ENCODE measurements at places on chromosomes 16 and 17.

- DNase-seq, result peak; percentile 41
Measured at GRCh38 chr17:76681222-76682137, 29.3 kb downstream of the MXRA7 start.

DNA sequence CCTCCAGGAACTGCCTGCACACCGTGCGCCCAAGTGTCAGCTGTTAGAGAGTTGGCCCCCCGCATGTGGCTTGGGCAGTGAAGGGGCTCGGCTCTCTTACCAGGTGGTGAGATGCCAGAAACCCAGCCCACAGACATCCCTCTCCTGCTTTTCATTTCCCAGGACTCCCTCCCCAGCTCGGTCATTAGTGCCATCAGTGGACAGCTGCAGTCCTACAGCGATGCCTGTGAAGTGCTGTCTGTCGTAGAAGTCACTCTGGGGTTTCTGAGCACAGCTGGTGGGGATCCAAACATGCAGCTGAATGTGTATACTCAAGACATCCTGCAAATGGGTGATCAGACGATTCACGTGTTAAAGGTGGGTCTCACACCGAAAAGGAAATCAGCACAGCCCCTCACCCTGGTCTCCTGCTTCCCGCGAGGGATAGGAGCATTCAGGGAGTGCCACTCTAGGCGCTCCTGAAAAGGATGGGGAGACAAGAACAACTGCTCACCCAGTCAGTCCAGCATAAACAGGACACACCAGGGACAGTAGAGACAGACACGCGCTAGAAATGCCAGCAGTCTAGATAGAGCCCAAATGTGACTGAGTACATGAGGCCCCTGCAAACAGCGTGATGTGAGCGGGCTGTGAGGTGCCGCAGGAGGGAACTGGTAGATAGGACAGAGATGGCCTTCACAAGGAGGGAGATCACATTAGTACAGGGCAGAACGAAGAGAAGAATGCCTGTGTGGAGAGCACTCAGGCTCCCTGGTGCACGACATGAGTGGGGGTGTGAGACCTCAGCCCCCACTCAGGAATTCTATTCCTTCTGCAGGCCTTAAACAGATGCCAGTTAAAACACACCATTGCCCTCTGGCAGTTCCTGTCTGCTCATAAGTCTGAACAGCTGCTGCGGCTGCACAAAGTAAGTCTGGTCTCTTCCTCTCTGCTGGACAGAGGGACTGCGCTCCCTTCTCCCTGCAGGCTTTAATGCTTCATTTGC is 25.7 kb upstream of the ENDOV start:
- no peak for DNase-seq

DNA sequence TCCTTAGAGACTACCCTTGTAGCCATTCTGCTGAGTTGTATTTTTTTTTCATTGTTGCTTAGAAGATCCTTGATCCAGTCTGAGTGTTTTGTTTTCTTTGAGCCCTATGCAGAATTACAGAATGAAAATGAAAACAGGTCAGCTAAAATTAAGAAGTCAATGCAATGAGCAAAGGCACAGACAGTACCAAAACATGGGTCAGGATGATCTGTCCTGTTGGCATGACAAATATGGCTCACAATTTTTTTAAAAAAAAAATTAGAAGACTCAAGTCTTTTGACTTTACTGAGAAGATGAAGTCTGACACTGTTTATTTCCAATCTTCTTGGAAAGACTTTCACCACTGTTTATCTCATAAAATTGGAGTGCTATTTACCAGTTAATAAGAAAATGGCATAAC is 32.4 kb downstream of the KCNJ16 start:
- DNase-seq, result no peak

- no peak for DNase-seq
Measured at GRCh38 chr17:32575852-32576251, 89.1 kb downstream of the CDK5R1 start.

DNA sequence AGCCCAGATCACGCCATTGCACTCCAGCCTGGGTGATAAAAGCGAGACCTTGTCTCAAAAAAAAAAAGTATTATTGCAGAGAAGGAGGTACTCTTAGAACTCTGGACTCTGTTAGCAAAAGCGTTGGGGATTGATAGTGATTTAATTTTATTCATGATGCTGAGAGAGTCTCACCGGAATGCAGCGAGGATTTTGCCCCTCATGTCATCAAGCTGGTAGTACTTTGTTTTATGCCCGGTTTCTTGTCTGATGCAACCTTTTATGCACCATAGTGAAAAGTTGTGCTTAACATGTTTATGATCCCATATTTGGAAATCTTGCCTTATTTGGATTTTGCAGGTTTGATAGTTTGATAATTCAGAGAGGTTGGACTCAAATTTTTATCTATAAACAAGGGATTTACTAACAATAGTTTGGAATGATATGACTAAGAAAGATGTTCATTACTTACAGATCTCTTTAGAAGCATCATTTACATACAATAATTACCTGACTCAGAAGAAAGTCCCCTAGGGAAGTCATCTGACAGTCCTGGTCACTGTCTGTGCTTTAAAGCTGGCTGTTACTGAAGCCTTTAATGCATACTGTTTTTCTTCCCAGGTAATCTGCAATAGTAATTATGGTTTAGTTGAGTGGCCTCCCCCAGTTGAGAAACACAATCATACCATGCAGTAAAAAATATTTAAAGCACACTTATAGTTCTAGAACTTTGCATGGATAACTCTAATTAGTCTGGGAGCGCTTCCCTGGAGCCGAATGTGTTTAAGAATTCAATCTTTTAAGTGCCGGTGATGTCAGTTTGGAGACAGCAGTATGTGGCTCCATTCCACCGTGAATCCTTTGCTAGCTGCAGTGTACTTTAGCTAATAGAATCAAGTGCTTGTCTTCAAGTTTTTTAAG is 120.9 kb downstream of the PRKCA start:
- no peak for DNase-seq

DNA sequence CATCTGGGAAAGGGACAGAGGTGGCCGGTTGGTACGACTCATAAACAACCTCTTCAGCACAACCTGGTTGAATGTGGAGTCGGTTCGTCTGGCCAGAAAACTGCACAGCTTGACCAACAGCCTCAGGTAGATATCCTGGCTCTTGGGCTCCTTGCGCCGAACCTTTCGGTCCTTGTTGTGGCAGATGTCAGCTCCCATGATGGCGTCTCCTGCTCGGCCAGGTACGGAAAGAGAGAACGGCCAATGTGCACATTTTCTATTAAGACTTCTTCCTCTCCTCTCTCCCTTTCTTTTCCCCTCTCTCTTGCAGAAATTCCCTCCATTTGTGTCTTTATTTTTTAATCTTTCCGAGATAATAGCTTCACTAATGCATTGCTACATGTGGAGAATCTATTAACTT is 41.8 kb upstream of the CNTNAP4 start:
- no peak for DNase-seq

DNA sequence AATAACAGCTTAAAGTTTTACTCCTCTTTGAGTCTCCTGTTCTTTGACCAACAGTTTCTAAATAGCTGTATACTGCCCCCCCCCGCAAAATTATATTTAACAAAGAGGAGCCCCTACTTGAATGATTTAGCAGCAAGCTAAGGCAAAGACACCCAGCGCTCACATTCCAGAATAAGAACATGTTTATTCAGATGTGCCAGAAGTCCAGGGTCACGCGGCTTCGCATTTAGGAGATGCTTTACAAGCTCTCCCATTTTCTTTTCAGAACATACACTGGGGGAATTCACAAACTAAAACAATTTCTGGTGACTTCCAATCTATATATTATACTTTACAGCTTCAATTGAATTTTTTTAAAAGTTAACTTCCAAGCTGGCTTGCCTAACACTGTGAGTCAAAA is 5.3 kb downstream of the PLD6 start:
- no peak for DNase-seq

DNA sequence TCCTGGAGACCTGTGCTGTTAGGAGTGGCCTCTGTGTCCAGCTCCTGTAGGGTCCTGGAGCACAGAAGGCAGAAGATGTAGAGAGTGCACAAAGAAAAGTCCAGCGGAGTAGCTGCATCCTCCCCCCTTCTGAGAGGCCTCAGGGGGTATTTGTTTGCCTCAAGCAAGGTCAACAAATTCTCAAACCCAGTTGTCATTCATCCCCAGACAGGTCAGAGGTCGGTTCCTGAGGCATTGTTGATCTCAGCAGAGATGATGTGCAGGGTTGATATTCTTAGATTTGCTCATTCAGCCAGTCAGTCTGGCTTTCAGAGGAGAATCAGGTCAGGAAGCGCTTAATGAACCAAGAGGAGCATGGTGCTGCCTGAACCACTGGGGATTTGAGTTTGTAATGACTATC is 8.3 kb upstream of the RBFOX1 start:
- DNase-seq, result no peak

DNA sequence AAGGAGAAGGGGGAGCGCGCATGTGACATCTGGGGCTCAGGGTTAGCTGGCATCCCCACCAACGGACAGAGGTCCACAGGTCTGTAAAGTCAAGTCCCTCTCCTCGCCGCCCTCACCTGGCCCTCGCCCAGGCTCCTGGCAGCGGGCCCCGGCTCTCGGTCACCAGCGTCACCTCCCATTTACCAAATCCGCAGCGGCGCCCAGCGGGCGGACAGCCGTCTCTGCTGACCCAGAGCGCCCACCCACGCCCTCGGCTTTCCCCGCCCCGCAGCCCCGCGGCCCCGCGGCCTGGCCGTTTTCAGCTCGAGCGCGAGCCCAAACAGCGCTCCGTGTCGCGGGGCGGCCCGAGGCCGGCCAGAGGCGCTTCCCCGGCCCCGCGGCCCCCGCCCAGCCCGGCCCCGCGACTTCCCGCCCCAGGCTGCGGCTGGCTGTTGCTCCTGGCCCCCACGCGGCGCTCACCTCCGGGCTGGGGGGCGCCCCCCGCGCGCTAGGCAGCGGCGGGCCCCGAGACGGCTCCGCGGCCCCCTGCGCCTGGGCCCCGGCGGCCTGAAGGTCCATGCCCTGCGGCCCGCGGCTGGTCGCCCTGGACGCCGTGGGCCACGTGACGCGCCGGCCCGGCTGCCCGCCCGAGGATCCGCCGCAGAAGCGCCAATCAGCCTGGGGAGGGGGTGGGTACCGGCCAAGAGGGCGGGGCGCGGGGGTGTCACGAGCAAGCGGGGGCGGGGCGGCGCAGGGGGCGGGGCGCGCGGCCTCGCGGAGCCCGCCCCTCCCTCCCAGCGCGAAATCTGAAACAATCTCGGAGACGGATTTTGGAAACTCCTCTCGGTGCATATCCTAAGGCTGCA is at the start of gene COPRS:
COPRS (minus strand) TSS at position 603 of the 845 bp plus-strand sequence; CDS start at position 558, 45 bp downstream.
- peak; percentile 58 for DNase-seq

DNA sequence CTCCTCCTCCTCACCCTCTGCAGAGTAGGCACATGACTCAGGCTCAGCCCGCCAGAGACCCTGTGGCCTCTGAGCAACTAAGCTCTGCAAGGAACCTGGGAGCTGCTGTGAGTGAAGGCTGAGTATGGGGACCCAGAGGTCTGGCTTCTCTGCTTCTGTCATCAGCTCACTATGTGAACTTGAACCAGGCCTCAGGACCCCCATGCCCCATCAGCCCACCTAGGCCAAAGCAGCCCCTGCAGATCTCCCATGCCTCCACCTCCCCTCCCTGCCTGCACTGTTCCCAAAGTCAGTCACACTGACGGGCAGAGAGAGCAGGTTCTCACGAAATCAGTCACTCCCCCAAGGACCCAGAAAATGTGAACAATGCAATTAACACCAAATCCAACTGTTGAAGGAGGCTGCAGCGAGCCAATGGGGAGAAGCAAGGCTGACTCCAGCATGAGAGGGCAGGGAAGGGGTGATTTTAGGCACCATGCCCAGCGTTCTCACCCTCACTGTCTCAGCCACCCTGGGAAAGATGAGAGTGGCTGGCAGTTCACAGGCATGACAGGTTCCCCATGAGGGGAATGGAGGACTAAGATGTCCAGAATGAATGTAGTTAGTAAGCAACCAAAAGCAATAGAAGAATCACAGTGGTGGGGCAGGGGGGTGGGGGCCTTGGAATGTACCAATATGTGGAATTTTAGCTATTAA is 60.6 kb downstream of the BEAN1 start:
- no peak for DNase-seq

- DNase-seq, result no peak
Measured at GRCh38 chr16:47506800-47507199, 45.7 kb downstream of the PHKB start.

- no peak for DNase-seq
Measured at GRCh38 chr16:67664258-67664657, 2.3 kb downstream of the ENKD1 start.

DNA sequence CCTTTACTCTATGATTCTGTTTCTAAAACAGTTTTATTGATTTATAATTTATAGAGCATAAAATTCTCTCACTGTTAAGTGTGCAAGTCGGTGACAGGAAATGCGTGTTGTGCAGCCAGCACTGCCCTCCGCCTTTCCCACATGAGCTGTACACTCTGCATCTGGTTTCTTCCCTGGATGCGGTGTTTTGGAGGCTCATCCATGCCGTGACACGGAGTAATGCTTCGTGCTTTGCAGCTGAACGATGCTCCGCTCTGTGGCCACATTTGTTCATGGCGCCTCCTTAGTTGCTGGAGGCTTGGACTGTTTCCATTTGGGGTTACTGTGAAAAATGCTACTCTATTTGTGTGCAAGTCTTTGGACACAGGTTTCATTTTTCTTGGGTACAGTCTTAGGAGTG is 7.2 kb upstream of the IGFALS start:
- DNase-seq, result no peak

DNA sequence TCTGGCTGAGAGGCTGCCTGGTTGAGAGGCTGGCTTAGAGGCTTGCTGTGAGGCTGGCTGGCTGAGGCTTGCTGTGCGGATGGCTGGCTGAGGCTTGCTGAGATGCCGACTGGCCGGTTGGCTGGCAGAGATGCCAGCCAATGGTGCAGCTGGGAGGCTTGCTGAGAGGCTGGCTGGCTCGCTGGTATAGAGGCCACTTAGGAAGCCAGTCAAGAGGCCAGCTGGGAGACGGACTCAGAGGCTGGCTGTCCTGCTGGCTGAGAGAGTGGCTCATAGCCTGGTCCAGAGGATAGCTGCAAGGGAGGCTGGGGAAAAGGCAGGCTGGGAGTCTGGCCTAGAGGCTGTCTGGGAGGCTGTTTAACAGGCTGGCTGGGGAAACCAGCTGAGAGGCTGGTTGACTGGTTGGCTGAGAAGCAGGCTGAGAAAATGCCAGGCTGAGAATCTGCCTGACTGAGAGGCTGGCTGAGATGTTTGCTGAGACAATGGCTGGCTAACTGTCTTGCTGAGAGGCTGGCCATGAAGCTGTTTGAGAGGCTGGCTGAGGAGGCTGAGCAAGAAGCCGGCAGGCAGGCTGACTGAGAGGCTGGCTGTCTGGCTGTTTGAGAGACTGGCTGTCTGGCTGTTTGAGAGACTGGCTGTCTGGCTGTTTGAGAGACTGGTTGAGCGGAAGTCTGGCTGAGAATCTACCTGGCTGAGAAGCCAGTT is 37.5 kb upstream of the ACSM2B start:
- DNase-seq, result no peak

GRCh38 chr17:40516581-40517285 is 15.3 kb upstream of the TNS4 start:
- DNase-seq, result no peak

DNA sequence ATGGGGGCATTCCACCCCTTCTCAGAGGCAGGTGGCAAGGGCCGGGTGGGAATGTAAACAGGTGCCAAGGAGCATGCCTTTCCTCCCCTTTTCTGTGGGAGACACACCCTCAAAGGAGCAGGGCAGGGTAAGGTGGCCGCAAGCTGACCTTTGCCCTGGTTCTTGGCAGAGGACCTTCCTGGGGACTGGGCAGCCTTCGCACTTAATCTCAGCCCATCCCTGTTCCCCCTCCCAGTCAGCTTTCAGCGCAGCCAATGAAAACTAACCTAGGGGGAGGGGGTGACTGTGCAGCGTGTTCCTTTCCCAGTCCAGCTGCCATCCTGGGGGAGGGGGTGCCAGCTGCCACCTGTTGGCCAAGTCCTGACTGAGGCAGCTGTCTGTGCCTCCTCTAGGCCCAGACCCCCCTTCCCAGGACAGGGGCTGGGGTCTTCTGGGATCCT is 2.8 kb downstream of the TRAF4 start:
- DNase-seq, result no peak

- no peak for DNase-seq
Measured at GRCh38 chr17:77476931-77477805, 336.4 kb downstream of the SEC14L1 start.
